Hypothalamus (tissue), 51 donors: ENCODE measurements at places on chromosomes 5 and 9.

DNA sequence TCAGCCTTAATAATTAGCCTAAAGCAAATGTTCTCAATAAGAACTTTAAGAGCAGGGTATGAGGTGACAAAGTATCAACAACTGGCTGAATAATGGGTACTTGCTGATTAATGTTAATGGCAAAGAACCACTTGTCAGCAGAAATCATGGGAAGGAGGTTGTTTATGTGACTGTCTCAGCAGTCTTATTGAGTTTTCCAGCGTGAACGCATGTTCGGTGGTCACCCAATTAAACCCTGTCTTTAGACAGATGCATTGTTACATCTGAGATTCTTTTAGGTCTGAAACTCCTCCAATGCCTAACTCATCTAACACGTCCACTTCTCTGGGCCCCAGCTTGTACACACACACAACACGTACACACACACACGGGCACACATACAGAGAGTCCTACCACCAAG is 18.2 kb upstream of the TSSK1B start:
- DNase-seq: no peak

GRCh38 chr5:39175273-39175955 is 43.9 kb downstream of the FYB1 start:
- DNase-seq: no peak

- DNase-seq: no peak
Observed at GRCh38 chr9:127066060-127066850, 56.2 kb downstream of the ANGPTL2 start.

GRCh38 chr5:24804221-24804681 is 159.5 kb upstream of the CDH10 start:
- no peak for DNase-seq

GRCh38 chr9:27929841-27930240 is 356.6 kb upstream of the C9orf72 start:
- no peak for DNase-seq

DNA sequence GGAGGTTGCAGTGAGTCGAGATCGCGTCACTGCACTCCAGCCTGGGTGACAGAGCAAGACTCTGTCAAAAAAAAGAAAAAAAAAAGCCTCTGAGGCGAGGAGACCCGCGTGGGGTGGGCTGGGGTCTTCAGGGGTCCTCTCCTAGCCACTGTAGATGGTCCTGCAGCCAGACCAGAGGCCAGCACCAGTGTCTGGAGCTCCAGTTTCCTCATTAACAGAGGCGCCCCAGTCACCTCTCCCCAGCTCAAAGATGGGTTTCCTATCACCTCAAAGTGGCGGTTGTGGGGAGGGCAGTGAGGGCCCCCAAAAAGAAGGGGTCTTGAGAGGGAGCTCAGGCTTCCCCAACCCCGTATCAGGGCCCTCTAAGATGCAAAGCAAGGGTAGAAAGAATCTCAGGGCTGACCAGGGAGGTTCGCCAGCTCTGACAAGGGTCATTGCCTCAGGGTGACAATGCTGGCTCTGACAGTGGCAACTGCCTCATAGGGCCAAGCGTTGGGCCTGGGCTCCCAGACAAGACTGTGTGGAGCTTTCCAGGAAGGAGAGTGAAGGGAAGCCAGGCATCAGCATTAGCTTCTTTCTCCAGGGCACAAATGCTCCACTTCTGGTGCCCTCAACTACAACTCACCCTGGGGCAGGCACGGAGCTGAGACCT is 15.0 kb downstream of the STK10 start:
- no peak for DNase-seq

- no peak for DNase-seq
Observed at GRCh38 chr5:82362636-82363035, 84.5 kb upstream of the RPS23 start.

- no peak for DNase-seq
Observed at GRCh38 chr9:16013826-16014225, 461.0 kb downstream of the CCDC171 start.

GRCh38 chr9:127875306-127875966 is 2.0 kb downstream of the AK1 start:
- no peak for DNase-seq

DNA sequence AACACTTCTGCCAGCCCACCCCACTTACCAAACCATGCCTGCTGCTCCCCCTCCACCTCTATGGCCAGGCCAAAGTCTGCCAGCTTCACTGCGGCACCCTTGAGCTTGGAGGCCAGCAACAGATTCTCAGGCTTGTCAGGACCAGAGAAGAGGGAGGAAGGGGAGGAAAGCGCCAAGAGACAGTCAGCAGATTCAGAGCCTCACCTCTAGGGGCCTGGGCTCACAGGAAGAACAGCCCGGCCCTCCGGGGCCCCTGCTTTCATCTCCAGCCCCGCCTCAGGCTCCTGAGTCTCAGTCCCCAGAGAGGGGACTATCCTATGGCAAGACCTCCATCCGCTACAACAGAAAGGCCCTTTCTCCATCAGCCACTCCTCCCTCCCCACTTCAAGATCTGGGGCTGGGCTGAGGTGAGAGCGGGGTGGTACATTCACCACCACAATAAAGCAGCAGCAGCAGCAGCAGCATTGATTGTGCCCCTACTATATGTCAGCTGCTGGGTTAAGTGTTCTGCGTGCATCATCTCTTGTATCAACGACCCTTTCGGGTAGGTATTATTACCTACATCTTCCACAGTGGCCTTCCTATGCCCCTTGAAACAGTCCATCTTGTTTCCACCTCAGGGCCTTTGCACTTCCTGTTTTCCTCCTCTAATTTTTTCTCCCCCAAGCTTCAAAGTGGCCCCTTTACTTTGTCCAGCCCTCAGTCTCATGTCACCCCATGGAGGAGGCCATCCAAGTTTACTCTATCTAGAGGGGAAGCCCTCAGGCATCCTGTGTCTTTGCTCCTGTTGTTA is 36.0 kb downstream of the CAMK2A start:
- no peak for DNase-seq

GRCh38 chr5:123180178-123180577 is 91.1 kb downstream of the PRDM6 start:
- DNase-seq: no peak

GRCh38 chr5:68274847-68275651 is 59.5 kb downstream of the PIK3R1 start:
- no peak for DNase-seq

DNA sequence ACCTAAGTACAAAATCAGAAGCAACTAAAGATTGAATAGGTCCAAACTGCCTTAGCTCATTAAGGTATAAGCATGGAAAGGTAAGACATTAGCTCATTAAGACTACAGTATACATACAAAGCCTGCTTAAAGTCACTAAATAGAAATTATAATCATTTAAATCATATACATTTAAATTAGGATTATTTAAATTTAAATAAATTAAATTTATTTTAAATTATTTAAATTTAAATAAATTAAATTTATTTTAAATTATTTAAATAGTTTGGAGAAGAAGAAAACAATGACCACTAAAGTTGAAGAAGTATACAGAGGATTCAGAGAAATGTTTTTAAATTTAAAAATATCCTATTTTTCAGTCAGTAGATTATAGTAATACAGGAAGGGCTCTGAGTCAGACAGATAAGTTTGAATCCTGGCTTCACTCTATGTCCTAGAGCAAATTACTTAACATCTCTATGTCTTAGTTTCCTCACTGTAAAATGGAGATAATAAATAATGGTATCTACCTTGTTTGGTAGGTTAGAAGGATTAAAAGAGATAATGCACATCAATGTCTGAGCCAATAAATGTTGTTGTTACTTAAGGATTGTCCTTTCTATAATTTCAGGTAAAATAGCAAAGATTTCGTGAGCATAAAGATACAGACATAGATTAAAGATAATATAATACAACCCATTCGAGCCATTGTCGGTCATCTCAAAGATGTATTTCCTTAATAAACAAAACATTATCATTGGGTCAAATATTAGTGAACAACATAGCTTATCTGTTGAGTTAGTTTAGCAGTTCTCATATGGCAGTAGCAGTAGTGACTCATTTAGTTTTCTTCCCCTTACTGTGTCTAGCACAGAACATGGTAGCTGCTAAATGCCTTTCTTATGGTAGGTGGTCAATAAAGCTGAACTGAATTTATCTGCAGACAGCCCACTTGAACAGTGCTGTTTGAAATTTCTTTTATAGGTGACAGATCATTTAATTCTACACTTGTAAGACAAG is 100.6 kb downstream of the KIAA0825 start:
- no peak for DNase-seq

DNA sequence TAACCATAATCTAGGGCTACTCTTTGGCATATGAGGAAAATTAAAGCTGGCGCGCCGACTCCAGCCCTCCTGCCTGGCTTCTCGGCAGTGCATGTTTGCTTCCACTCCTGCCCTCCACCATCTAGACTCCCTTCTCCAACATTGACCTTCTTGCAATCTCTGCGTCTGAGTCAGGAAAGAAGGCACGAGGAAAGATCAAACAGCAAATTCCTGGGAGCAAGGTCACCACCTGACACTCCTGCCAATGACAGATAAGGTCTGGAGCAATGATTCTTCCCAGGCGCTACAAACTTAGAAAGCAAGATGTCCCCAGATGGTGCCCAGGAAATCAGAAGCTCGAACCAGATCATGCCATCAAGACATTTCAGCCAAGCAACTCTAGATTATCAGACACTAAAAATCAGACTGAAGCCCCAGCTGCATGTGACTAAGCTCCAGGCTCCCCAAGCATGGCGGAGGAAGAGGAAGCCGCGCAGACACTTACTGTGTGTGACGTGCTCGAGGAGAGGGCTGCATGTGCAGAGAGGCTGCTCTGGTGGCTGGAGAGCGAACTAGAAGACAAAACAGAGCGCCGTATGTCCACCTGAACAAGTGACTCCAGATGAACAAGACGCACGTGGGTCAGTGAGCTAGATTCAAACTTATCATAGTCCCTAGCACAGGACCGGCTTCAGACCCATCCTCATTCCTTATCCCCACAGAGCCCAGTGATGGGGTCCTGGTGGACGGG is 115.3 kb downstream of the UBE2R2 start:
- no peak for DNase-seq

DNA sequence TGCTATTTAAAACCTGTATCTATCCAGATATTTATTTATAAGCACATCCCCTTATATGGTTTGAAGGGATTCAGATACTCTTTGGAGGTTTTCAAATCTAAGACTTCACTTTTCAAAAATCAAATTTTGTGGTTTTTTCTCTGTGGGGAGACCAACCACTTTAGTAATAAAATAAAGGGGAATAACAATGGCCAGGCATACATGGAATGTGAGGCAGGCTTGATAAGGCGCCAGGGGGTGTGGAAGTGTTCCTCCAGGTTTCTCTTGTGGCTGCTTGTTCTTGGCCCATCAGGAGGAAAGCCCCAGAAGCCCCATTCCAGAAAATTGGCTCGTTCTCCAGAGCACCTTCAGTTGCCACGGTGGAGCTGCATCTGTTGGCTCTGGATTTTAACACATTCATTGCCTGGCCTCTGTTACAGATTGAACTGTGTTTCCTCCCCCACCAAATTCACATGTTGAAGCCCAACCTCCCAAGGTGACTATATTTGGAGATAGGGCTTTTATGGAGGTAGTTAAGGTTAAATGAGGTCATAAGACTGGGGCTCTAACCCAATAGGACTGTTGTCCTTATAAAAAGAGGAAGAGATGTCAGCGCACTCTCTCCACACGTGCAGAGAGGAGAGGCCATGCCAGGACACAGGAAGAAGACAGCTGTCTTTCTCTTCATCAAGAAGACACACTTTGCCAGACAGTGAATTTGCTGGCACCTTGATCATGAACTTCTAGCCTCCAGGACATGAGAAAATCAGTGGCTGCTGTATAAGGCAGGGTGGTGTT is 195.9 kb downstream of the TMEM38B start:
- no peak for DNase-seq

DNA sequence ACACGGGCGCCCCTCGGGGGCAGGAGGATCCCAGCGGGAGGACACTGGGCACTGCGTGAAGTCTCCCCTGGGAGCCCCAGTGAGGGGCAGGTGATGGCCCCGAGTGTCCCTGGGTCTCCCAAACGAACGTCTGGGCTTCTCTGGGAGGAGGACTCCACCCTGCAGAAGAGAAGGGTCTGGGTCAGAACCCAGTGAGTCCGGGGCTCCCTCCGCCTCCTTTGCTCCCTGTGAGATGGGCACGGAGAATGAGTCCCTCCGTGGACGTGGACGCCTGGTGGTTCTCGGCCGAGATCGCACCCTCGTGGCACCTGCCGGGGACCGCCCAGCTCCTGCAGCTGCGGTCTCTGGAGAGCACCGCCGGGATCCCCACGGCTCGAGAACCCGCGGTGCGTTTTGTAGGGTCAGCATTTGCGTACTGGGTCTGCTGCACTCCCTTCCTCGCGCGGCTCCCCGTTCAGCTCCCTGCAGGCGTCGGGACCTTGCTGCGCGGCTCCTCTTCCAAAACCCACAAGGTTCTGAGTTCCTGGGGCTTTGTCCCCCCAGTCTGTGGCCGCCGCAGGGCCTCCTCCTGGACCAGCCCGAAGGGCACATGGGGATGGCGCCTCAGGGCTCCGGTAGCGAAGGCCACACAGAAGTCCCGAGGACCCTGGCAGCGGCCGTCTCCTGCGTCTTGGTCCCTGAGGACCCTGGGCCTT is 10.2 kb upstream of the CEP72 start:
- no peak for DNase-seq

DNA sequence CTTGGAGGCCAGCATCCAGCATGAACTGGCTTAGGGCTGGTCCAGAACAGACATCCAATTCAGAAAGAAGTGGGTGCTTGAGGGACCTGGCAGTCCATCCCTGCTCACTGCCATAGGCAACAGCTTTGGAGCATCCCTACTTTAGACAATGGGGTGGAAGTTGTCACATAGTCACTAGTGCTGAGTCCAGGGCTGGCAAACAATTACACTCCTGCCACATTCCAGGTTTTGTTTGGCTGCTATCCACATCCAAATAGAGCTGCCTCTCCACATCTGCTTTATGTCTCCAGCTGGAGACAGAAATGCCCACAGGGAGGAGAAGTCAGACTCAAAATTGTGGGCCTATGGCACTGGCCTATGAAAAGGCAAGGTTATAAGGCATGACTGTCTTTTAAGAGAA is 7.0 kb downstream of the FSTL4 start:
- no peak for DNase-seq

- DNase-seq: no peak
Observed at GRCh38 chr9:119789987-119790386, 420.8 kb upstream of the BRINP1 start.

DNA sequence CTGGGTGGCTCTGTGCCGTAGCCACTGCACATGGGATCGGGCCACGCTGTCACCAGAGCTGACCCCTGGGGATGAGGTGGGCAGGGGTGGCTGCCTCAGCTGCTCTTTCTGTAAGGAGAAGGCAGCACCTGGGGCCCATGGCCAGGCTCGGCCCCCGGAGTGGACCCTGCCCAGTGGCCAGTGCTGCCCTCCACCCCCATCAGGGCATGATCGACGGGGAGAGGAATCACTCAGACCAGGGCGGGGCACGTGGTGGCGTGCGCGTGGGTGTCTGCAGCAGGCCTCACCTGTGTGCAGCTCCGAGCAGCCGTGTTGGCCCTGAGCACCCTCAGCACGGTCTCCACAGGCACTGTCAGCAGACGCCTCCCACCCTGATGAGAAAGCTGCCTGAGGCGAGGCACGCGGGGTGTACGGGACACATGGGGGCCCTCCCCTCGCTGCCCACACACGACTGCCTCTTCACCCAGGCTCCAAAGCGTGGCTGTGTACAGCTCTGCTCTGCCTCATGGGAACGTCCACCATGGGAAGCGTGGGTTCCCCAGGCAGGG is 8.6 kb upstream of the CARD9 start:
- no peak for DNase-seq

GRCh38 chr5:14123974-14124482 is 19.1 kb upstream of the TRIO start:
- DNase-seq: no peak

GRCh38 chr5:68949256-68949655 is 144.6 kb upstream of the SLC30A5 start:
- no peak for DNase-seq

GRCh38 chr5:71882826-71883741 is 164.0 kb downstream of the CARTPT start:
- DNase-seq: no peak

GRCh38 chr9:126162611-126163381 is 163.8 kb upstream of the MVB12B start:
- DNase-seq: no peak
